ENCODE measurements at places on chromosomes 1 and 21.

- DNase-seq, result no peak
Measured at GRCh38 chr1:17696417-17697301, 58.5 kb upstream of the ACTL8 start.

DNA sequence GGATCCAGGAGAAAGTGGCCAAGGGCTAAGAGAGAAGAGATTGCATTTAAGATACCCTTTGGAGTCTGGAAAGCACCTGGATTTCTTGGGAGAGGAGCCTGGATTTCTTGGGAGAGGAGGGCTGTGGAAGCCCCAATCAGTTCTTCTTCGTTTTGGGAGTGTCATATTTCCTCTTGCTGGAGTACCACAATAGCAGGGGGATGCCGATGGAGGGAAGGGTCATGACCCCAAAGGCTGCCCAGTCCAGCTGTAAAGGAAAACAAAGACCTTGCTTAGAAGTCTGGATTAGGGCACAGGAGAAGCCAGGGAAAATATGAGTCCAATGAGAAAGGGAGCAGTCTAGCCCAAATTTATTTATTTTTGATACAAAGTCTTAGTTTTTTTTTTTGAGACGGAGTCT is 11.3 kb downstream of the SSR2 start:
- DNase-seq, result no peak

DNA sequence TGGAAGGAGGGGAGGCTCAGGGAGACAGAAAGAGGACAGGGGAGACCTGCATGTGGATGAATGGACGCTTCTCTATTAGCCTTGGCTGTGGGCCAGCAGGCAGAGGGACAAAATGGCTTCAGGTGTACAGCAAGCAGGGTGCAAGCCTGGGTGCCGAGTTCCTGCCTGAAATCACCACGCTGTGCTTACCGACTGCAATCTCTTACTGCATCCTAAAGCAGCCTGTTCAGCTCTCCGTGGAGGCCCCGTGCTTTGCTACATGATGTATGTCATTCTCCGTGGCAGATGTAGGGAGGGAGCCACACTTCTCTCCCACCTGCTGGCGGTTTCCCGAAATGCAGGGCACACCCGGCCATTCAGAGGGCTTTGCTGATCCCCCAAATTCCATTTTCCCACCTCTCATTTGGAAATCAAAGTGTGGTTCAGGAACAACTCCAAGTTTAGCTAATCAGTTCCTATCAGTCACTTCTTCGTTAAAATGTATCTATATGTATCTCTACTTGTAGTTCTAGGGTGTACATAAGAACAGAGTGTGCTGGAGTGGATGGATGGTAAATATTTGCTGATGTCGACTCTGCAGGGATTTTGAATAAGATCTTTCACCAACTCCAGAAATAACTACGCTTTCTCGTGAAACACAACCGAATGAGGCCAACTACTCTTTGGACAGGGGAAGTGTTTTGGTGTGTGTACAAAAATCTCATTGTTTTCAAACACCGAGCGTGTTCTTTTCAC is 122.3 kb upstream of the BACE2 start:
- DNase-seq, result no peak

DNA sequence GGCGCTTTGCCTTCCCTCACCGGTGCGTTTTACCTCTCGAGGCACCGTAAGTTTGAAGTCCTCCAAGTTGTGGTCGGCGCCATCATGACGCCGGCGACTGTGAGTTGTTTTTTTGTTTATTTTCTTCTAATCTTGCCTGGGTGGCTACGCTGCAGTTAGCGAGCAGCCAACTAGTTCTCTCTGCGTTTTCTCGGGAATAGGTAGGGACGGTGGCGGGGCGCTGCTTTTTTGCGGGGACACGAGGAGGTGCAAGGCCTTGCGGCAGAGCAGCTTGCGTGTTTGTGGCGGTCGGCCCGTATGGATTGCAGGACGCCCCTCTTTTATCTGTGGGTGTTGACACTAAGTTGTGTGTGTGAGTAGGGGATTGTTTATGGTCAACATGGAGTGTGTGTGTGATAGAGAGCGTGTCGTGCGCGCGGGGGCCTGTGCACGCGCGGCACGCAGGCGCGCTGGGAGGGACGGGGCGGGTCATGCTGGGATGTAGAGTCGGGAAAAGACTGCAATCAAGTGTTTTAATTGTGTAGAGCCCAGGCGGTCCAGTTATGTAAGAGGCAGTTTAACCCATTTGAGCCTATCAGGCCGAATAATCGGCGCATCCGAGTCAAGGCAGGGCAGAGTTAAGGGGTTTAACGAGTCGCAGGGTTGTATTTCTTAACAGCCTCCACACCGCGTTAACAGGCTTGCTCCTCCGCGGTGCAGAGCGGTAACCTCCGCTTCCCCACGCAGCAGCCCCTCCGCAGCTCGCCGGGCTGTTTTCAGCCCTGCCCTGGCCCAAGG is 1.2 kb upstream of the NEGR1 start:
- no peak for DNase-seq

GRCh38 chr1:87370544-87370943 is 41.9 kb downstream of the LMO4 start:
- DNase-seq, result no peak

- DNase-seq, result no peak
Measured at GRCh38 chr1:159914252-159915018, 10.9 kb downstream of the TAGLN2 start.

GRCh38 chr1:44650159-44650831 is 24.0 kb downstream of the TMEM53 start:
- no peak for DNase-seq

- no peak for DNase-seq
Measured at GRCh38 chr1:97297611-97298010, 576.0 kb downstream of the PTBP2 start.

- no peak for DNase-seq
Measured at GRCh38 chr1:29753771-29754572, 517.6 kb downstream of the PTPRU start.

DNA sequence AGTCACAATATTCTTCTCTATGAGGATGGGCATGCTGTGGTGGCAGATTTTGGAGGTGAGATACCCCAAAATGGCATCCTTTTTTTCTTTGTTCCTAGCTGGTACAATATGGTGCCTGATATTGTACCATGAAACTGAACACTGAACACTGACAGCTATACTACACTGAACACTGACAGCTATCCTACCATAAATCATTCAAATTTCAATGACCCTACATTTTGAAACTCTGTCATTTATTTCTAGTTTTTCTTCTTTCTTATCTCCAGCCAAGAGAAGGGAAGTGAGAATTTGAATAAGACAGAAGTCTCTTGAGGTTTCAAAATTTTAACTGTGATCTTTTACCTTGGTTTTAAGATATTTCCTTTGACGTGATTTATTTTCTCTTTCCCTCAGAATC is 76.3 kb downstream of the LRRC53 start:
- no peak for DNase-seq

DNA sequence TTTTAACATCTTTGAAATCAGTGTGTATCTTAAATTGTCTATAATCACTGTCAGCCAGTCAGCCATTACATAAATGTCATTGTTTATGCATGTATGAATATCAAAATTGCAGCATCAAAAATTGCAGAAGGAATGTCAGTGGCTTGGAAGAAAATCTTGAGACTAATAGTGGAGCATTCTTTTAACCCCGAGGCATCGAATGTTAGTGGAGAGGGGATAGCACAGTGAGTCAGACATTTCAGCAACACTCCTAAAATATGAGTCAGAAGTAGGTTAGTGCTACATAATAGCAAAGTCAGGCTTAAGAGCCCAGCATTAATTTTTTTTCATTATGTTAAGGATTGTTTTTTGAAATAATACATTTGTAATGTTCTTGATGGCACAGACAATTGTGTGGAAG is 45.5 kb downstream of the SNRPE start:
- DNase-seq, result no peak

DNA sequence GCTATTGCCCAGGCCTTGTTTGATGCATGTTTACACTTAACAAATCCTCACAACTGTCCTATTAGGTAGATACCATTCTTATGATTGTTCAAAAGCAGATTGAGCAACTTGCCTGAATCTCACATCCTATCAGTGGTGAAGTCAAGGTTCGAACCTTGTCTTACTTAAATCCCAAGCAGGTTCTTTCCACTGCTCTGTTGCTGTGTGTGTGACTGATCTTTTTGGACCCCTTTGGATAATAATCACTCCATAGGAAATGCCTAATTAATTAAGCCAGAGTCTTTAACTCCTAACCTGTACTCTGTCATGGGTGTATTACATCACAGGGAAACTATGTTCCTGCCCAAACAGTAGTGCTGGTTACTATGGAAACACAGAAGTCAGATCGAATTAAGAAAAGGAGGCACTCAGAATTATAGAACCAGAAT is 84.2 kb downstream of the SPATA46 start:
- DNase-seq, result no peak

DNA sequence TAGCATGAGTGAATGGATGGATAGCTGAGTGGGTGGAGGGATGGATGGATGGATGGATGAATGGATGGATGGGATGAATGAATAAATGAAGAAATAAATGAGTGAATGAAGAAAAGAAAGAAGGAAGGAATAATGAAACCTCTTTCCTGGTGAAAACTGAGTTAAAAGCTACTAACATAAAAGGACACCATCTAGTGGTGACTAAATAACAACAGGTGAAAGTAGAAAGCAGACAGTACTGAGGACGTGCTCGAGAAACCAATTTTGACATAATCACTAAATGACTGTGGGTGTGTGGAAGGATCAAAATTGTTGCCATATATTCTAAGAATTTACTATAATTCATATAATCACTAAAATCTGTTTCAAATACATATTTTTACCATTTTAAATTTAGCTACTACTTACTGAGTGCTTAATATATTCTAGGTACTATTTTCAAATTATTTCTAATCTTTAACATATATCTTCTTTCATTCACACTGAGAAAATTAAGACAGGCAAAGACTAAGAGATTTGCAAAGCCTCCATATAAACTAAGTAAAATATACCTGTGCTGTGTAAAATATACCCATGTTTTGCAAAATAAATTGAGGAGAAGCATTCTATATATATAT is 522.9 kb downstream of the LRRIQ3 start:
- DNase-seq, result no peak

GRCh38 chr1:156138458-156138867 is 14.9 kb upstream of the SEMA4A start:
- DNase-seq, result no peak

- DNase-seq, result no peak
Measured at GRCh38 chr1:27563591-27564471, 40.1 kb downstream of the AHDC1 start.
